ENCODE measurements at places on chromosomes 11 and 22.

GRCh38 chr11:57230791-57231538 lies 6.1 kb downstream of the APLNR start:
- no peak for DNase-seq

DNA sequence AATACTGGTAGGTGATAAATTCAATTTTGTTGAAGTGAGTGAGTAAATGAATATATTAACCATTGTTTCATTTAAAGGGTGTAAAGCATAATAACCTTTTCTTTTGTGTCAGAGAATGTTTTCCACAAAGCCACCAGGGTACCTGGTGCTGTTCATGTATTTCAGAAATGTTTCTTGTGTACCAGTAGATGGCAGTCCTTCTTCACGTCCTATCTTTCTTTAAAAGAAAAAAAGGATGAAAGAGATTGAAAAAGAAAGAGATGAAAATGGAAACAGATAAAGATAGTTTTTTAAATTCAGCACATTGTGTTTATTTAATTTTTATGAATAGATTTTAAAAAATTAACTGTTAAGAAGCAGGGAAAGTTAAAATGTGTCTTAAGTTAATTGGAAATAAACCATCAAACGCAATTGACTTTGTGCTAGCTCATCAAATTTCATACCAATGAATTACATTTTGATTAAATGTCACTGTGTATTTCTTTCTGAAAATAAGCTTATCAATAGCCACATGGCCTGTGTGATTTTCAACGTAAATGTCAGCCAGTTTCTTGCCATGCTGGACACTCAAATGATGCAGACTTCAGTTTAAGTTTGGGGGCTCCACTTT lies 65.5 kb upstream of the CHORDC1 start:
- DNase-seq, result no peak

DNA sequence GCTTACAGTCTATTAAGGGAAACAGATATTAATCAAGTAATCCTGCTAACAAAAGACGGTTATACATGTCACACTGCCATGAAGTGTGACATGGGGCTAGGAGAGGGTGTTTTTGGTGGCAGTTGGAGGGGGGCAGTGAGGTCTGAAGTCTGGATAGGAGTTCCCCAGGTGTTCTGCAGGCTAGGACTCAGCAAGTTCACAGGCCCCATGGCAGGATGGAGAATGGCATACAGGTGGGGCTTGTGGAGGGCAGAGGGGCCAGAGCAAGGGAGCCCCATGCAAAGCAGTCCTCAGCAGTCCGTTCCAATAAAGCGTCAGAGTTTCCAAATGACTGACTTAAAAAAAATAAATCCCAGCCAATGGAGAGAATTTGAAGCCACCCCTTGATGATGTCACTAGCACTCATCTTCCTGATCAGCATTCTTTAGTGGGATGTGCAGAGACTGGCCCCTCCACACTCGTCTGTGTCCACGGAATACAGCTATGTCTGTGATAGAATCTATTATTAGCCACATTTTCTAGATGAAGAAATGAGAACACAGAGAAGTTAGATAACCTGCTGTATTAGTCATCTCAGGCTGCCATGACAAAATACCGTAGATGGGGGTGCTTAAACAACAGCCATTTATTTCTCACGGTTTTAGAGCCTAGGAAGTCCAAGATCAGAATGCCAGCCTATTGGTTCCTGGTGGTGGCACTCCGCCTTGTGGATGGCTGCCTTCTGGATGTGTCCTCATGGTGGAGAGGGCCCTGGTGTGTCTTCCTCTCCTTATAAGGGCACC lies 32.6 kb downstream of the PRDM11 start:
- DNase-seq, result no peak

- no peak for DNase-seq
Measured at GRCh38 chr22:50129121-50129736, 39.4 kb downstream of the MOV10L1 start.

GRCh38 chr11:91871791-91872190 lies 352.8 kb upstream of the FAT3 start:
- DNase-seq, result no peak

Measured in esophagus squamous epithelium (tissue), 5 donors.